ENCODE measurements at places on chromosomes 2 and 18.

DNA sequence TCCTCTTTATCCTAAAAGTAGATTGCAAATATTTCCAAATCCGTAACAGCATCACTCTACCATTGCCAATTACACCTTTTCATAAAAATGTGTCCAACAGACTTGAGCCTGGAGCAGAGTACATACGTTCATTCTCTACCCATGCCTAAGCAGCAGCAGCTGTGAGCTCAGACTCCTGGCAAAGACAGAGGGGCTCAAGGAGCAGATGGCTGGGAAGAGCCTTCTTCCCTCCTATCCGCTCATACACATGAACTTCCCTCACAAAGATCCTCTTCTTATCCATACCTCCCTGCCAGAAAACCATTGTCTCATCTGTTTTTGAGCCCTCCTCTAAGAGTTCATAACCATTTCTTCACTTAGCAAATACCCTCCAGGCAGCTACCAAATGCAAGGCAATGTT lies 164.3 kb upstream of the ARL4C start:
- no peak for DNase-seq

- DNase-seq = no peak
Observed at GRCh38 chr2:240223631-240224030, 83.2 kb upstream of the OTOS start.

GRCh38 chr2:8680822-8681760 lies 765 bp upstream of the ID2 start:
- DNase-seq = no peak

- DNase-seq = no peak
Observed at GRCh38 chr18:56952026-56952425, 194.9 kb upstream of the BOD1L2 start.

DNA sequence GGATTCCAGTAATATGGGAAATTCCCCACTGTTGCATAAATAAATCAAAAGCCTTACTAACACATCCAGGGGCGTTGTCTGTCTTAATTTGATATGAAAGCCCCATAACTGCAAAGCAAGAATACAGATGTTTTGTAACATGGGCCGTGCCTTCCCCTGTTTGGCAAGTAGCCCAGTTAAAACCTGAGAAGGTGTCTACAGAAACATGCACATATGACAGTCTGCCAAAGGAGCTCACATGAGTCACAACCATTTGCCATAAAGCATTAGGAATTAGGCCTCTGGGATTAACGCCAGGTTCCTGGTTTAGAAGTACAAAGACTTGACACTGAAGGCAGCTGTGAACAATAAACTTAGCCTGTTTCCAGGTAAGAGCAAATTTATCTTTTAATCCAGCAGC lies 43.1 kb upstream of the LONRF2 start:
- no peak for DNase-seq

- DNase-seq = no peak
Observed at GRCh38 chr18:74116633-74117554, 30.7 kb downstream of the FBXO15 start.

DNA sequence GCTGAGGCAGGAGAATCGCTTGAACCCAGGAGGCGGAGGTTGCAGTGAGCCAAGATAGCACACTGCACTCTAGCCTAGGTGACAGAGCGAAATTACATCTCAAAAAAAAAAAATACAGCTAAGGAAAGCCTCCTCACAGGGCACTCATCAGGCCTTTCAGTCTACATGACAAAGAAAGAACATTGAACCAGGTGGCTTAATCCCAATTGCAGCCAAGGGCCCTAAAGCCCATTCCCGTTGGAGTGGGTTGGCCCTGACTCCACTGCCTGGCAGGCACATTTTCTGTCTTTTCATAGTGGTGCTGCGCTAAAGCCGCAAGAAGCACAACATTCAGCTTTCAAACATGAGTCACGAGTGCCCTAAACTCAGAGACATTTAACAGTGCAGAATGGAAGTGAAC lies 372.5 kb downstream of the RNF144A start:
- no peak for DNase-seq

DNA sequence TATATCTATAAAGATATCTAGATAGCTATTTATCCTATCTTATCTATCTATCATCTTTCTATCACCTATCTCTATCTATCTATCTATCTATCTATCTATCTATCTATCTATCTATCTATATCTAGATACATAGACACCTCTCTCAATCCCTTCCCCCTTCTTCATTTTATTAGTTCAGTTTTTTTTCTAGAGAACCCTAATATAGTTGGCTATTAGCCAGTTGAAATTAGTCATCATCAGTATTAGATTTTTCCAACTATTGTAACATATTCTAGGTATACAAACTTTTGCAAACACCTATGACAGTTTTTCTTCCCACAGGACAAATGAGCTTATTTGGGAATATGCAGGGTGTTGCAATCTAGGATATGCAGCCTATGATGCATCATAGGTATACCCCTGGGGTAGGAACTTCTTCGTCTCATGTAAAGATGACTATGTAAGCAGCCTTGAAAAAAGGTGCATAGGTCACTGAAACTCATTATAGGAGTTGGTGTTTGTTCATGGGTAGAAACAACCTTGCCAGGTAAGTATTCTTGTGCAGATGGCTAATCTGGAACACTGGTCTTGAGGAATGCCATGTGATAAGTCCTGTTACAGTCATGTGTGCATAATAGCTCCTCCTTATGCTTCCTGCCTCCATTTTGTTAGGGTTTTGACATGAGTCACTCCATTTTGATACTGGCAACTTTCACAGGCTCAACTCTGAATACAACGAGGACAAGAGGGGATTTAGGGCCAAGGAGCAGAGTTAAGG lies 160.7 kb upstream of the ZSWIM2 start:
- DNase-seq = no peak

DNA sequence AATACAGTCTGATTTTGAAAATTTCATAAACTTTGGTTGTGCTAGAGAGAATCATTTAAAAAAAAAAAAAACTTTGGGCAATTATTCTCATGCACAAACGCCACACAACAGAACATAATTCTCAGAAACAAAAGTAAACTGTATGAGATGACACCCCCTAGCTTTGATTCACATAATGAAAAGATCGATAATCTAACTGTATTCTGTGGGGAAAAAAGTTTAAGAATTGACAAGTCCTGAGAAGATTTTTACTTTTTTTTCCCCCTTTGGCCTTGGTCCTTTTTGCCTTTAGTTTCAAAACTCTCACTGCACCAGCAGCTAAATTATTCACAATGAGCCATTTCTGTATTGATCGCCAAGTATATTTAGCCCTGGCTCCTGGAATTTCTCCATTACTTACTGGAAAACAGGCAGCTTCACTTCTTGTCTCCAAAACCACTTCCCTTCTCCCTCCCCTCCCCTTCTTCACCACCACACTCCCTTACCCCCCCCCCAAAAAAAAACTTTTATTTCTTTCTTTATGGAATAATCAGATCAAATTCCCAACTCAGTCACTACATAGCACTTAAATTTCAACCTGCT lies 2.0 kb downstream of the IKZF2 start:
- DNase-seq = no peak

- DNase-seq = no peak
Observed at GRCh38 chr2:33859811-33860461, 260.8 kb upstream of the FAM98A start.

DNA sequence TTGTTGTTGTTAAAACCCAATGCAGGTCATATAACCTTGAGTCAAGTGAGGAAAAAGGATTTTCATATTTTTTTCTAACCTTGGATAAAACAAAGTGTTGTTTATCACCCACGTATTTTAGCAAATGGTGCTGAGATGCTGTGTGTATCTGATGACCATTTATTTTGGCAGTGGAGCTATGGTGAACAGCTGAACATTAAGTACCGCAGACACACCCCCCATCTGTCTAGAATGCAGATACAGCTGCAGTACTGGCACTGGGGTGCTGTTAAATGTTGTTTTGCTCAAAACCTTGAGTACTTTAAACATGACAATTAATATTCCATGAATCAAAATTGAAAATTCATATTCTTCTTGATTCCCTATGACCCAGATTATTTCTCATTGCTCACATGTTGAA lies 773.3 kb upstream of the SLC39A10 start:
- DNase-seq = no peak

- no peak for DNase-seq
Observed at GRCh38 chr18:78979730-78980278, at the start of gene SALL3. SALL3 (plus strand) TSS chr18:78979818; CDS start chr18:78980275, 457 bp downstream.

DNA sequence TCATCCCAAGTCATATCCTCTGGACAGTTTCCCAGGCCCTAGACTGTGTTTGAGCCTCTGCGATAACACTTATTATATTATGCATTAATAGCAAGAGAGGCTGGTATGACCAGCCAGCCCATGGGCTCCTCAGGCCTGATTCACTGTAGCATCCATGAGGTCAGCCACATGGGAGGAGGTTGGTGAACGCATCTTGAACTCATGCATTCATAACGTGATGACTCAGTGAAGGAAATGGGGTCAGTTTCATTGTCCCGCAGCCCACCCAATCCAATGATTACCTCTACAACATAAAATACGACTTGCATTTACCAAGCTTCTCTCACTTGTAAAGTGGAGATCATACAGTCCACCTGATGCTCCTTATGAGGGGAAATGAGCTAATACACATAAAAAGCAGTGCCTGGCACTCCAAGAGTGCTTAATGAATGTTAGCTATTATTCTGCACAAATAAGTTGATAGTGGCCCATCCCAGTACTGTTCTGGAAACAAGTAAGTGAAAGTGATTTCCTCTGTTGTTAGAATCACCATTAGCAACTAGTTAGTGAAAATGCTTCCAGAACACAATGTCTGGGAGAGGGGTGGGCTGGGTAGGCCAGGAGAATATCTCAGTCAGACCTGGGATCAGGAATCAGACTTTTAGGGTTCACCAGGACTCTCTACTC lies 46.1 kb upstream of the CELF4 start:
- no peak for DNase-seq

DNA sequence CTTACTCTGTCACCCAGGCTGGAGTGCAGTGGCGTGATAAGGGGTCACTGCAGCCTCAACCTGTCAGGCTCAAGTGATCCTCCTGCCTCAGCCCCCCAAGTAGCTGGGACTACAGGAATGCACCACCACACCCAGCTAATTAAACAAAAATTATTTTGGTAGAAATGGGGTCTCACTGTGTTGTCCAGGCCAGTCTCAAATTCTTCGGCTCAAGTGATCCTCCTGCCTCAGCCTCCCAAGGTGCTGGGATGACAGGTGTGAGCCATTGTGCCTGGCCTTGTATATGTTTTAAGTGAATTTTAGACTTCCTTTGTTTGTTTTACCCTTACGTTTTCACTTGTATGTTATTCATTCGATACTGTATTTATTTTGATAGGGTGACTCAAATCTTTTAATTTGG lies 34.7 kb upstream of the ITSN2 start:
- no peak for DNase-seq
